Stimulated activated memory B cell treated with anti-CD40 and anti-IgM and Interleukin-4, amounts not matched to agents 10 μg/mL and 1 μg/mL and 100 μg/mL, for 72 hours (primary cell): ENCODE measurements at places on chromosomes 16 and 17.

DNA sequence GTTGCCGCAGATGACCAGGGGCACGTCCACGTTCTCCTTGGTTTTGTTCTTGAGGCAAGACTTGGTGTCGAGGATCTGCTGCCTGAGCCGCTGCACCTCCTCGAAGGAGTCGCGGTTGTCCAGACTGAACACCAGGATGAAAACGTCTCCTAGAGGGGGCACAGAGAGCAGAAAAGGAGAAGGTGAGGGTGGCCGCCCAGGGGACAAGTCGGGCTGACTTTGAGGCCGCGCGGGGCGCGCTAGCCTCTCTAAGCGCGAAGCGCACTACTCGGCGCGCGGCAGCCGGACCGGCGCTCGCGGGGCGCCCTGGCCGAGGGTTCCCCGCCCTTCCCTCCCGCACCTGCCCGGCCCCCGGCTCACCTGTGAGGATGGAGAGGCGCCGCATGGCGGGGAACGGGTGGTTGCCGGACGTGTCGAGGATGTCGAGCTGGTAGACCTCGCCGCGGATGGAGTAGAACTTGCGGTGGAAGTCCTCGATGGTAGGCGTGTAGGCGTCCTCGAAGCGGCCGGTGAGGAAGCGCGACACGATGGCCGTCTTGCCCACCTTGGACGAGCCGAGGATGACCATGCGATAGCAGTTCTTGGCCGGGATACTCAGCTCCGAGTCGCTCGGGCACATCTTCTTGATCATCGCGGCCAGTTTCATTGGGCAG lies 533 bp downstream of the RASD1 start:
- ATAC-seq: peak; percentile 1

DNA sequence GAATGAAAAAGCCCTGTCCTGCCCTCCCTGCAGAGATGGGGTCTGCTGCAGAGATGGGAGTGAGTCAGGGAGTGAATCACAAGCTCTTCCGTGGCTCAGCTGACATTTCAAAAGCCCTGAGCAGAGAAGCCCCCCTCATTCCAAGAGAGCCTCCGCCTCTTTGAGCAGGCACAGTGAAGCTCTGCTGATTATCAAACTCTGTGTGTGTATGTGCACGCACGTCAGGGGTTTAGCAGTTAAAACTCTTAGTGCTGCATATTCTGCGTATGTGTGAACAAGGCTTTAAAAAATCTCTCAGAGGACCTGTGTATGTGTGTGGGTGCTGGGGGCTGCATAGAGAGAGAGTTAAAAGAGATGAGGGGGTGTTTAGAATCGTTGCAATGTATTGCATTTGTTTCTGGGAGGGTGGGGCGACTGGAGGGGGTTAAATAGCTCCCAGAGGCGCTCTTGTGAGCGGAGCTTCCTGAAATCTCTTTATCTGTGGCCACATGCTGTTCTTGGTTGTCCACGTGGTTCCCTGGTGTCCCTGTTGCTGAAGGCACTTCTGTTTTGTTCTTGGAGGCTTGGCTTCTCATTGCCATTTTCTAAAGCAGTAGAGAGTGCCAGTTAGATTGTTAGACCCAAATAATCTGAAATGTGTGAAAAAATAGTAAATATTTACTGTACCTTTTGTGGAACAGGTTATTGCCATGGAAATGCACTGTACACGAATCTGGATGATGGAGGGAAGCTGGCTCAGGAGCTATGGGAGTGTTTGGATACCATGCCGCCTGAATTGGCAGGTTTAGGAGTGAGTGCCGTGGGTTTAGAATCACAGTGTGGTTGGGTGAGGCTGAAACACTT lies 116.6 kb downstream of the PRKCB start:
- no peak for ATAC-seq

DNA sequence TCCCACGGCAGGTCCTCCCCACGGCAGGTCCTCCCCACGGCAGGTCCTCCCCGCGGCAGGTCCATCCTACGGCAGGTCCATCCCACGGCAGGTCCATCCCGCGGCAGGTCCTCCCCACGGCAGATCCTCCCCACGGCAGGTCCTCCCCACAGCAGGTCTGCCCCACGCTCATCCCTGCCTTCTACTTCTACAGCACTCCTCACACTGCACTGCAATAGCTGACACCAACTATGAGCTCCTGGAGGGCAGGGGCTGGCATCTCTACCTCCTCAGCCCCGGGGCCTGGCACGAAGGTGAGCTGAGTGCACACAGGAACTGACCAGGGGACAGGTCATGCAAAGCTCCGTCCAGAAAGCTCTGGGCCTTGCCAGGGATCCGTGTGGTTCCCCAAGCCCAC lies 45.3 kb downstream of the RPH3AL start:
- ATAC-seq: no peak

GRCh38 chr17:82931699-82932517 lies 92.1 kb upstream of the ZNF750 start:
- ATAC-seq: no peak

GRCh38 chr16:78619811-78620210 lies 520.4 kb downstream of the WWOX start:
- no peak for ATAC-seq

DNA sequence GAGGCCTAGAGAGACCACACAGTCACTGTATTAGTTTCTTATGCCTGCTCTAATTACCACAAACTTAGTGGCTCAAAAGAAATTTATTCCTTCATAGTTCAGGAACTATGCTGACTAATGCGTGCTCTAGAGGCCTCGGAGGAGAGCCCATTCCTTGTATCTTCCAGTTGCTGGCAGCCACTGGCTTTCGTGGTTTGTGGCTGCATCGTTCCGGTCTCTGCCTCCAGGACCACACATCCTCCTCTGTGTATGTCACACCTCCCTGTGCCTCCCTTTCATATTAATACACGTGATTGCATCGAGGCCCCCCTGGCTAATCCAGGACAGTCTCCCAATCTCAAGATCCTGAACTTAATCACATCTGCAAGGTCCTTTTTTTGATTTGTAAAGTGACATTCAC lies 16.9 kb upstream of the MYLK3 start:
- no peak for ATAC-seq

DNA sequence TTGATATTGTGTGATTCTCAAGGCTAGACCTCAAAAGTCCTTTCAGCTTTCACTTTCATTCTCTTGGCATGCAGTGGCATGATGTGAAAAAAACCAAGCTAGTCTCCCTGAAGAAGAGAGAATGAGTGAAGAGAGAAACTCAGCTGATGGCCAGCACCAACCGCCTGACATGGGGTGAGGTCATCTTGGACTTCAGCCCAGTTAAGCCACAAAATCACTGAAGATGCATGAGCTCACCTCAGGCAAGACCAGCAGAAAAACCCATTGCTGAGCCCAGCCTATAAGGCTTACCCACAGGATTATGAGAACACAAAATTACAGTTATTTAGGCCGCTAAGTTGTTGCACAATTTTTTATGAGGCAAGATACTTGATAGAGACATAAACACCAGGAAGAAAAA lies 496.5 kb downstream of the TOX3 start:
- ATAC-seq: no peak

DNA sequence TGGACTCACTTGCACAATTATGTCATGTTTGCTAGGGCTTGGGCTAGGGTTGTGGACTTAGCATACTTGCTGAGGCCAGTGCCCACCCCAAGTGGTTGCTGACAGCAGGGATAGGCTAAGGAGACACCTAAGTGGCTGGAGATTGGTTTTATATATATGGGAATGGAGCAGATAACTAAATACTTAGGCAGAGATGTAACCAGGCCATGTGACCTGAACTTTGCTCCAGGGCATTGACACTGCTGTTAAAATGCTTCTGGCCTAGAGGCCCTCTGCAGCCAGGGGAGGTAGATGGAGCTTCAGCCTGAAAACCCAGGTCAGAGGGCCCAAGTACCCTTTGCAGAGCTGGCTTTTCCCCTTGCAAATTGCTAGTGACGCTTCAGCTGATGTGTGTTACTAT lies 1.4 kb upstream of the ITGB3 start:
- no peak for ATAC-seq

- ATAC-seq: no peak
Observed at GRCh38 chr16:66629856-66630255, 25.4 kb downstream of the CMTM3 start.

GRCh38 chr17:11506635-11507034 lies 91.6 kb upstream of the DNAH9 start:
- no peak for ATAC-seq

- ATAC-seq: no peak
Observed at GRCh38 chr17:33292201-33292980, 704 bp downstream of the ASIC2 start.

- ATAC-seq: no peak
Observed at GRCh38 chr17:63973247-63973646, 529 bp upstream of the SCN4A start.

DNA sequence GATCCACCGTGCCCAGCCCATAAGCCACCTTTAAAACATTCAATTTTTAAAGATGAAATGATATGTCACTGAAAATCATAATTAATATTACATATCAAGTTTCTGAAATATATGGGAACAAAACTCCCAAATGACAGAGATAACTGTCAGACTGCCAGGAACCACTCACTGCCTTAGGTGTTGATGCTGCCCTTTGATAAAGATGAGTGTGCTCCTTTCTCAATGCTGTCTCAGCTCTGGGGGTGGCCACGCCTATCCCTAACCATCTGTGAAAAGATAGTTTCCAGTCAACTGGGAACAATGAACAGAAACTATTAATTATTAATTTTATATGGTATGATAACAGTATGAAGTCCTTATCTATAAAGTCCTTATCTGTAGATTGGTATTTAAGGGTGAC lies 177.7 kb downstream of the MYO1D start:
- ATAC-seq: no peak

DNA sequence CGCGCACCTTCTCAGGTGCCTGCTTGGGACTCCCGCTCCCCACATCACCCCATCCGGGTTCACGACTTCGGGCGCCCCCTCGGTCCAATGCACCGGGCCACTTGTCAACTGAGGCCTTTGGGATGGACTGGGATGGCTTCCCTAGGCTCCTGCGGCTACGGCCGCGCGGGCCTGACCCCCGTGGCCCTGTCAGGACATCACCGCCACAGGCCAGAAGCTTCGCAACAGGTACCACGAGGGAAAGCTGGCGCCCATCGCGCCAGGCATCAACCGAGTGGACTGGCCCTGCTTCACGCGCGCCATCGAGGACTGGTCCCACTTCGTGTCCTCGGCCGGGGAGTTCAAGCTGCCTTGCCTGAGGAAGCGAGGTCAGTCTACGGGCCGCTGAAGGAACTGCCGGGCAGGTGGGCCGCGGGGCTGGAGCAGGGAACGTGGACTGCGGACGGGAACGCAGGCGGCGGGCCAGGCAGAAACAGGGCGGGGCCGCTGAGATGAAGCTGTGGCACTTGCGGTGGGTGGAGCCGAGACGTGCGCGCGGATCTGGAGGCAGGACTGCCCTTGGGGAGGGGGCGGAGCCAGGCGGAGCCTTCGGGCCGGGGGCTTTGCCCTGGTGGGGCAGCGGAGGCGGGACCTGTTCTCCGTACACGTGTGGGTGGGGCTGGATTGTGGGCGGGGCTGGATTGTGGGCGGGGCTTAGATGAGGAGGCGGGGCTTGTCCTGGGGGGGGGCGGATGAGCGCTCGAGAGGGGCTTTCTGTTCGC lies 13.7 kb upstream of the CNGB1 start:
- peak; percentile 84 for ATAC-seq

- ATAC-seq: no peak
Observed at GRCh38 chr16:83686726-83687125, 121.1 kb upstream of the HSBP1 start.

GRCh38 chr16:58853854-58854791 lies 120.0 kb upstream of the GOT2 start:
- no peak for ATAC-seq

GRCh38 chr17:83177611-83178532 lies 98.5 kb downstream of the METRNL start:
- no peak for ATAC-seq

GRCh38 chr17:73697872-73698271 lies 53.6 kb upstream of the SDK2 start:
- ATAC-seq: no peak

GRCh38 chr17:47649972-47650524 lies 329 bp downstream of the KPNB1 start:
- peak; percentile 31 for ATAC-seq

DNA sequence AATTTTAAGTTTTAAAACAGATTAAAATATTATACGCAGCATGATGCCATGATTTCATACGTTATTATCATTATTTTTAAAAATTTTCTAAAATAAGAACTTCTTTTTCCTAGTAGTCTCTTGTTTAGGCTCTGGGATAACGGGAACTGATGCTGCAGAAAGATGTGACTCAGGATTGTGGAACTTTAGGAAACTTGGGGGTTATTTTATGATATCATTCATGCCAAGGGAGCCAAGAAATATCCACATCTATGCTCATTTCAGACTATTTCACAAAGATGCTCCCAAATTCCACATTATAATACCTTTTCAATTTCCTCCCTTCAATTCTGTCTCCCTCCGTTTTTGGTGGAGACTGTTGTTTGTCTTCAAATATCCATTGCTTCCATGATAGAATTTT lies 236.4 kb downstream of the HS3ST3A1 start:
- no peak for ATAC-seq

DNA sequence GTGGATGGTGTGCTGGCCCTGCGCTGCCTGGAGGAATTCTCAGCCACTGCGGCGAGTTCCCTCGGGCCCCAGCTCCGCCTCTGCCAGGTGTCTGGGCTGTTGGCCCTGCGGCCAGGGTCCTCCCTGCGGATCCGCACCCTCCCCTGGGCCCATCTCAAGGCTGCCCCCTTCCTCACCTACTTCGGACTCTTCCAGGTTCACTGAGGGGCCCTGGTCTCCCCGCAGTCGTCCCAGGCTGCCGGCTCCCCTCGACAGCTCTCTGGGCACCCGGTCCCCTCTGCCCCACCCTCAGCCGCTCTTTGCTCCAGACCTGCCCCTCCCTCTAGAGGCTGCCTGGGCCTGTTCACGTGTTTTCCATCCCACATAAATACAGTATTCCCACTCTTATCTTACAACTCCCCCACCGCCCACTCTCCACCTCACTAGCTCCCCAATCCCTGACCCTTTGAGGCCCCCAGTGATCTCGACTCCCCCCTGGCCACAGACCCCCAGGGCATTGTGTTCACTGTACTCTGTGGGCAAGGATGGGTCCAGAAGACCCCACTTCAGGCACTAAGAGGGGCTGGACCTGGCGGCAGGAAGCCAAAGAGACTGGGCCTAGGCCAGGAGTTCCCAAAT lies 1.3 kb upstream of the TNFSF13 start:
- no peak for ATAC-seq

DNA sequence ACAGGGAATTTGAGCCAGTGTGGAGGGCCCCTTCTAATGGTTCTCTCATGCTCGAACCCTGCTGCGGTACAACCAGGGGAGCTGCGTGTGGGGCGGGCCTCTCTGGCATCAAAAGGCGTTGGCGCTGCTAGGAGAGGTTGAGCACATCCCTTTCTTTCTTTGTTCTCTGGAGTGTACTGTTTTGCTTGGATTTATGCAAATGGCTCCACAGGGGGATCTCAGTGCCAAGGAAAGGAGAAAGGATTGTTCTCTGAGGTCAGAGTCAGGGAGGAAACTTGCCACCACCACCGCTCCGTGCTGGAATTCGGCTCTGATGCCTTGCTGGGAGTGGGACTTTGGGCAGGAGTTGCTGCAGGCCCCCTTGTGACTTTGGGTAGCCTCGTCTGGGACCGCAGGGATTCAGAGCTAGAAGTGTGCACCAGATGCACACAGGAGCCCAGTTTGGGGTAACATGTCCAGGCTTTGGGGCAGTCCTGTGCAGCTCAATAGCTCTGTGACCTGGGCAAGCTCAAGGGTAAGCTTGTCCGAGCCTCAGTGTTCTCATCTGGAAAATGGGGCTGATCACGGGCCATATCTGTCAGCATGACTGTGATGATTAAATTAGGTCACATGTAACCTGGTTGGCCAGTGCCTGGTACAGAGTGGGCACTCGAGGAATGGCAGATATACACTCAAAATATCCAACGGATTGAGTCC lies 353.0 kb upstream of the EEF2KMT start:
- no peak for ATAC-seq
